ENCODE measurements at places on chromosomes 12 and 14.

- no peak for DNase-seq
Observed at GRCh38 chr14:47674543-47675465, 601 bp downstream of the MDGA2 start.

DNA sequence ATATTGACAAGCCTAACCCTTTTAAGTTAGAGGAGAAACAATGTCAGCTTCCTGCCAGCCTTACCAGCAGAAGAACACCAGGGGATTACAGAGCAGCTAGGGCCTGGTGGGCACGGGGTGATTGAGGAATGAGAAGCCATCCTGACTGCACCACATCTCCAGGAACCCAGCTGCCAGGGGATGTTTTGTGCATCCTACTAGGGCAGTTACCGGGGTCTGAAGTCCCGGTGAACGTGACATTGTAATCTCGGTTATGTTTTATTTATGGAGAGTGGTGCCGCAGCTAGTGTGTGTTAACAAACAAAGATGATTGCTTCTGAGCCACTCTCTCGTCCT is 115.9 kb downstream of the BCL11B start:
- no peak for DNase-seq

DNA sequence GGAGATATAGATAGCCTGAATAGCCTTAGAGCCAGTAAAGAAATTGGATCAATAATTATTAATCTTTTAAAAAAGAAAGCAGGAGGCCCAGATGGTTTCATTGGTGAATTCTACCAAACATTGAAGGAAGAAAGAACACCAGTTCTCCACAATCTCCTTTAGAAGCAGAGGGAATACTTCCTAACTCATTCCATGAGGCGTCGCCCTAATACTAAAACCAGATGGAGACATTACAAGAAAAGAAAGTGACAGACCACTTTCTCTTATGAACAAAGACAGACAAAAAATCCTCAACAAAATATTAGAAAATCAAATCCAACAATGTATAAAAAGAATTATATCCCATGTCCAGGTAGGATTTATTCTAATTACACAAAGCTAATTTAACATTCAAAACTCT is 362.6 kb downstream of the BCAT1 start:
- no peak for DNase-seq

DNA sequence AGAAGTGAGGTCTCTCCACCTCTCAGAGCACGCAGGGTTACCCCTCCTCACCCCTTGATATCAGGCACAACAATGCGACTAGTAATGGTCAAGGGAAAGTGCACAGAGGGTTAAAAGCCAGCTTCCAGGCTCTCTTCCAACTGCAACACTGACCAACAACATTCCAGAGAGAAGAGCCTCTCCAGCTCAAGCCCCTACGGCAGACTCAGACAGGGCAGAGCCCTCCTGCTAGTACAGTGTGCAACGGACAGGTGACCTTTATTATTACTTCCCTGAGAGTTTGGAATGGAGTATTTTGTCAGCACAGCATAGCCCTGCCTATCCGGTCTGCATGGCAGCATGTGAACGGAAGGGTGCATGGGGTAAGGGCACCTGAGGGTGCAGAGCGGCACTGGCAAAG is 73.0 kb downstream of the PTPN21 start:
- no peak for DNase-seq

GRCh38 chr12:102024765-102025164 is 37.0 kb downstream of the WASHC3 start:
- DNase-seq = no peak

DNA sequence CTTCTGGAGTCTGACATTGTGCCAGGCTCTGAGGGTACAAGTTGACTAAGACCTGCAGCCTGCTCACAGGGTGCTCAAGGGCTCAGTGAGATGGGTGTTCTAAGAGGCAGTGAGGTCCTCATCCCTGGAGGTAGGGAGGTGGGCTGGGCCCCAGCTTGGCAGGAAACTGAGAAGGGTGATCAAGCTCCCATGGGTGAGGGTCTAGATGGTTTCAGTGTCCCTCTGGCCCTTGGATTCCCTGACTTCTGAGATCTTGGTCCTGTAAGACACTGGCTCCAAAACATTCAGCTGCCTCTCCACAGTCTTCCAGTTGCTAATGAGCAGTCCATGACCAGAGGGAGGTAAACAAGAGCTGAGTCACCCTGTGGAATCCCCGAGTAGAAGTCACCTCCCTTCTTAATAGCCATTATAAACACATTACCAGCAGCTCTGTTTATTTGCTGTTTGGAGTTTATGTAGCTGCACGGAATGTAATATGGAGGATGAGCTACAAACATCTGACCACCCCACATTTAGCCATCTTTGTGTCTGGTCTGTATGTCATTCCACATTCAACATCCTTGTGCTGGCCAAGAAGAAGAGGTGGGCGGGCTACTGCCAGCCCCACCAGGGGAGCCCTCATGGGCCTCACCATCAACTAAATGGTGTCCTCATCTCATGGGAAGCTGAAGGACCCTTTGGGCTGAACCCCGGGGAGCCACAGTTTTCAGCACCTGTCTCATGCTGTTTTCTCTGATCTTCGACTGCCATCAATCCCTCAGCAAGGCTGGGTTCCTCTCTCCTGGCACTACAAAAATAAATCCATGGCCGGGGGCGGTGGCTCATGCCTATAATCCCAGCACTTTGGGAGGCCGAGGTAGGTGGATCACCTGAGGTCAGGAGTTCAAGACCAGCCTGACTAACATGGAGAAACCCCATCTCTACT is 37.2 kb upstream of the BDKRB2 start:
- no peak for DNase-seq

DNA sequence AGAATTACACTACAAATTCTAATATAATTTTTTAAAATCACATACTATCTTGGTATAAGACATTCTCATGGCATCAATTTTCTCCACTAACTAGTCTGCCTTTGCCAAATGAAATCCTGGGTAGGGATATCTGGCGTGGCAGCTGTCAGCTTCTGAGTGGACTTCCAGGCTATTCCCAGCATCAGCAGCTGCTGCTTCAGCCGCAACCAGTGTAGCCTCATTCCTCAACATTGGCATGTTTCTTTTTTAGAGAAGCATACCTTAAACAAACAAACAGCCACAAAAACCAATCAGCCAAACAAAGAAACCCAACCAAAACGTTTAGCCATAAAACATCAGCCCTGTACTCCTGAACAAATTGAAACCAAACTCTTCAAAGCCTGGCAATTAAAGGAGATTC is 235.8 kb downstream of the SSPN start:
- DNase-seq = no peak

- no peak for DNase-seq
Observed at GRCh38 chr12:91001306-91001705, 3.5 kb downstream of the EPYC start.

DNA sequence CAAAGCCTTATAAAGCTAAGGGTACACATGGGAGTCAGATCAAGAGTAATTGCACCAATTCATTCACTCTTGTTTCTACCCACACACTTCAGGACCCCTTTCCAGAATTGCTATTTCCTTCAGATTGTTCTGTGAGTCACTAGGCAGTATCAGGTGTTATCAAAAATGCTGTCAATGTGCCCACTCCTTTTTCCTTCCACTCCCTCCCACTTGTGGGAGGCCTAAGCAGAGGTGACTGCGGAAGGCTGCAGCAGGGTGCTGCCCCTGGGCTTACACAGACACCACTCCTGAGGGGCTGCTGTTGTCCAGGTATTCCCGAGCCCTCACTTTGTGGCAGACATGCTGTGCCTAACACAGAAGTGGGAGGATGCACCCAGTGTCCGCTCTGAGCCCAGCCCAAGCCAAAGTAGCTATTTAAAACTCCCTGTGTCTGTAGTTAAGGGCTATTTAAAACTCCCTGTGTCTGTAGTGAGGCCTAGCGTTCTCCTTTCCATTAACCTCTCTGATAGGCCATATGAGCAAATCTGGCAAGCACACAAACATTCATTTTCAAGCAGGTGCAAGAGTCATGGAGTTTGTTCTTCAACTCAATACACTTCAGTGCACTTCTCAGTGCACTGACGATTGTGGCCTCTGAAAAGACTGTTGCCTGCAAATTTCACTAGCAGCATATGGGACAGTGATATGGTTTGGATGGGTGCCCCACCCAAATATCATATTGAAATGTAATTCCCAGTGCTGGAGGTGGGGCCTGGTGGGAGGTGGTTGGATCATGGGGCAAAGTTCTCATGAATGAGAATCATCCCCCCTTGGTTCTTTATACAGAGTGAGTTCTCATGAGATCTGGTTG is 117.8 kb downstream of the PHLDA1 start:
- DNase-seq = no peak

DNA sequence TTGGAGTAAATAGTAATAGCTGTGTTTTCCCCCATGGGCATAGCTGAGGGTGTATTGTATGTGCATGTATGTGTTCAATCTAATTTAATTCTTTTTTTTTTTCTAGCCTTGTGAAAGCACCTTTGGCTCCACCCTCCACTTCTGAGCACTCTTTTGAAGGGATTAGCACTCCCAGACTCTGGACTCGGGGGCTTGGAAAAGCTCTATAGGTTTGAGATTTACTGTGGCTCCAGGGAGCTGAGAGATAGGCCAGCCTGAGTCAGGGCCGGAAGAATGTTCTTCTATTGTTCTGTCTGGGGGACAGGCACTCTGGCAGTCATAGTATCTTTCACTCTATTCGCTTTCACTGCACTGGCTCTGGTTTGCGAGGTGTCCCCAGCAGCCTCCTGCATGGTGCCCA is 540.0 kb upstream of the TBX3 start:
- DNase-seq = no peak

DNA sequence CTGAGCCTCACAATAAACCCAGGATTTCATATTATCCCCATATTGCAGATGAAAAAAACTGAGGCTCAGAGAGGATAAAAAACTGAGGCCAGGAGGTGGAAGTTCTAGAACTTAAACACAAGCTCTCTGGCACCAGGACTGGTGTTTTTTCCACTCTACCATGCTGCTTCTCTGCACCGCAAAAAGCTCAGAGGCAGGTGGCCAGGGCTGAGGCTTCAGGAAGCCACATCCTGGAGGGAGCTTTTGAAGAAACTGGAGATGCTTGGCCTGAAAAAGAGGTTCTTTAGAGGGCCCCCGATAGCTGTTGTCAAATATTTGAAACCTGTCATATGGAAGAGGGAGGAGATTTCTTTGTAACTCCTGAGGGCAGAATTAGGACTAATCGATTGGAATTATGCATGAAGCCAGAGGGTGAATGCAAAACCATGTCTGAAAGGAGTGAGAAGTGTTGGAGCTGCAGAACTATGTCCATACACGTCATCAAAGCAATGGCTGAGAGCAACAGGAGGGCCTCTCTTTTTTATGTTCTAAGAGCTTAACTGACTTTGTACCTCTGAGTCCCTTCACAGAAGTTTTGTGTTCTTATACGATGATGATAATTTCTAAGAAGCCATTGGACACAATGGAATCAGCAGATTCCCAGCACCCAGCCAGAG is 448.6 kb downstream of the FUT8 start:
- DNase-seq = no peak

DNA sequence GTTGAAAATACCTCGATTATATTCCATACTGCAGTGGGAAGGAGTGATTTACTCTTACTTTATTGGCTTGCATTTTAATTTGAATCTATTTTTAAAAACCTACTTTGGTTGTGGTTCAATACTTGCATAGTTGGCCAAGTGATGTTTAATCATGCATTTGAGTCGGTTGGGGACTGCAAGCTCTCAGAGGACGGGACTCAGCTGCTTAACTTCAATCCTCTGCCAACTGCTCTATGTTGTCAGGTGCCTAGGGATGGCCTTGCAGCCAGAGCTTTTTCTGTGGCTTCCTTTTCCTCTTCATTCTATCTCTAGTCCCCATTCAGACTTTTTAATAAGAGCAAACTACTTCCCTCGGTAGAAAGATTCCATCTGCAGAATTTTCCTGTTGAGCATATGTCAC is 53.4 kb upstream of the KRR1 start:
- no peak for DNase-seq

DNA sequence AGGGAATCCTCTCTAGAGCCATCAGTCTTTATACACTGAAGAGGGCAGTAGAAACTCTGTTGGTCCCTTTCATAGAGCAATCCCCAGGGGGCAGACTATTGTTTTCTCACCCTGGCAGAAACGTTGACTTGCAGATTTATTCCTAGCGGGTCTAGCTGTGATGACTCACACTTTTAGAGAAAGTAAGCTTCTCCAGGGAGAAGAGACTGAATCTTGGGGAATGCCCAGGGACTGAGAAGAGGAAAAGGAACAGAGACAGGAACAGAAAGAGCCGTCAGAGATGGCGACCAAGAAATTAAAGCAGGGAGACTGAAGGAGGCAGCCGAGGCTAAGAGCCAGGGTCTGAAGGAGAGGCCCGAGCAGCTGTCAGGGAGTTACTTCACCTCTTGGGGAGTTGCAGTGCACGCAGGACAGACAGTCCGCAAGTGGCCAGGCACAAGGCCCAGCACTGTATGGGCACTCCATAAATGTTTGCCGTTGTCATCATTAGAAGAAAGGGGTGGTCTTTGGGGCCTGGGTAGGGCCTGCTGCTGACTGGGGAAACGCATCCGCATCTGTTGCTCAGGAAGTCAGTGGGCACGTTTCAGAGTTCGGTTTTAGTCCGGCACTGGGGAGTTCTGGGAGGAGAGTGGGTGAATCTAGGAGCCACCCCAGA is 13.0 kb downstream of the PLEKHG6 start:
- DNase-seq = peak; percentile 27

DNA sequence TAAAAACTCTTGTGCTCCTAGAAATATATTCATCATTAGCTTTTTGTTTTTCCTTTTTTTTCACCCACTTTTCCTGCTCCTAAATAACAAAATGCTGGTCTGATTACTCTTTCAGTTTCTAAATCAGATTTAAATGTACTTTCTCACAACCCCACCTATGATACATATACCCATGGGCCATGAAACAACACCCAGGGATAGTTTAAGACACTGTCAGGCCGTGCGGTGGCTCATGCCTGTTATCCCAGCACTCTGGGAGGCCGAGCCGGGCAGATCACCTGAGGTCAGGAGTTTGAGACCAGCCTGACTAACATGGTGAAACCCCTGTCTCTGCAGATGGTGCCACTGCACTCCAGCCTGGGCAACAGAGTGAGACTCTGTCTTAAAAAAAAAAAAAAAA is 1.6 kb upstream of the NUMB start:
- no peak for DNase-seq

- no peak for DNase-seq
Observed at GRCh38 chr14:104917116-104917515, 7.6 kb upstream of the PLD4 start.

DNA sequence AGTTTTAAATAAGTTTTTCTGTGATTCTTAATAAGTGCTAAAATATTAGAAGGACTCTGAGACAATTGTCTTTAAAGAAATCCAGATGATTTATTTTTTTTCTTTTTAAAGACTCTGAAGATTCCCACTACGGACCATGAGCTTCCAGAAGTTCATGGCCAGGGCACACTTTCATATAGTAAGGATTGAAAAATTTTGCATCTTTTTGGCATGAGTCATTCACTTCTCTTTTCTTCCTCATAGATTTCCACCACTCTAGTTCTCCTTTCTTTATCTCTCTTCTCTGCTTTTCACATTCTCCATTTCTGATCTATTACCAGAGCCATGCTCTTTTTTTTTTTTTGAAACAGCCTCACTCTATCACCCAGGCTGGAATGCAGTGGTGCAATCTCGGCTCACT is 385.8 kb downstream of the FLRT2 start:
- no peak for DNase-seq

- no peak for DNase-seq
Observed at GRCh38 chr12:89838833-89839232, 130.2 kb upstream of the ATP2B1 start.

- no peak for DNase-seq
Observed at GRCh38 chr14:81222126-81222525, 1.4 kb upstream of the GTF2A1 start.

GRCh38 chr12:120758798-120759590 is 33.4 kb downstream of the ACADS start:
- DNase-seq = no peak

GRCh38 chr12:96057986-96058553 is 22.7 kb upstream of the LTA4H start:
- no peak for DNase-seq

Measured in effector memory CD4-positive, alpha-beta T cell (primary cell).